ENCODE measurements at places on chromosomes 1 and 21. TPM values are rescaled to one million over a fixed set of nuclear protein-coding genes. Genes with fewer than 3 reads are reported as not detected.

DNA sequence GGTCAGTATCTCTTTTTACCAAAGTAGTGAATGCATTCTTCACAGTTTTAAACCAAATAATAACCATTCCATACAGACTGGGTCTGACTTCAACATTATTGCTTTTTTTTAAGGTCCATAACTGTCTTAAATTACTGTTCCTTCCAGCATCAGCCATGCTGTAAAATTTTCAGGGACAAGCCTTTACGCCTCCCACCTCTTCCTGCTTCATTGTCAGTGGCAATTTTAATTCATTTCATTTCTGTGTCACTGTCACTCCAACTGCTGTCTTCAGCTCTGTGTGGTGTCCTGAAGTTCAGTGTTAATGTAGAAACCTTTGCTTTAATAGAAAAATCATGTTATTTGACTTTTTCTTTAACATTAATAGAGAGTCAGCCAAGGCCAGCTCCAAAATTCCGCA lies 365.6 kb upstream of the PTBP2 start:
- H3K4me1 ChIP-seq: no peaks in the 10 kb centered on the region
- H3K4me3 ChIP-seq: no peak overlapping the region
- DNase-seq: no peak
- H3K36me3 ChIP-seq: no peaks in the 10 kb centered on the region
- H3K27ac ChIP-seq: no peak overlapping the region
- no peaks in the 10 kb centered on the region for H3K27me3 ChIP-seq

SFN gene
- 86.8 TPM for total RNA-seq

OR2M3 gene
- not detected for total RNA-seq

- H3K36me3 ChIP-seq: peaks cover 16% of the 10 kb centered on the region
- H3K27me3 ChIP-seq: no peaks in the 10 kb centered on the region
- peak overlapping the region; percentile 88 for H3K4me3 ChIP-seq
- H3K4me1 ChIP-seq: peaks cover 25% of the 10 kb centered on the region
- DNase-seq: no peak
These were observed 876 bp upstream of the CHML start for GRCh38 chr1:241640867-241641622.
